GM20000 (cell line): ENCODE measurements at places on chromosomes 4 and X.

DNA sequence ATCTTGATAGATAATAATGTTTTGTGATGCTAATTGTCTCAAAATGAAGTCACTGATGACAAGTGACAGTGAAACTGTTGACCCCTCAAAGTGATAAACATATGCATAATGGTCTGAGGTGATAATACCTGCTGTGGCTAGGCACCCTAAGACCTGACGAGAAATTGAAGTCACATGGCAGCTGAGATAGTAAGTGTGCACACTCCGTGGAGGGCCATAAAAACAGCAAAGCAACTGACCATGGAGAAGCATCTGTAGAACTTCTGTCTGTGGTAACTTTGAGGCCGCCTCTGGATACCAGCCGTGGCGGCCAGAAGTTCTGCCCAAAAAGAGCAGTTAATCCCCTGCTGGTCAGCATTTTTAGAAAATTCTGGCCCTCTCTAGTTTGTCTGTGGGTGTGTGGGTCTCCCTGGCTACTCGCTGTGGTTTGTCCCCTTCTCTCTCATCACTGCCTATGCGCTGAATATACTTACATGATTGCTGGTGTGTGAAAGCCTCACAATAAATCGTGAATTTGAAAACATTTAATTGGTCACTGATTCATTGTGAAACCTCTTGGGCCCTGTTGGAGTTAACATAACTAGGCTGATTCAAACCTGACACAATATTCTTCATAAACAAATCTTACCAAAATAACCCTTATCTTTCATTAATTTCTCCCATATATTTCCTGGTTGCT is 50.6 kb downstream of the CCDC149 start:
- no peak for DNase-seq

- DNase-seq: no peak
Measured at GRCh38 chr4:112410364-112410763, 105.6 kb downstream of the NEUROG2 start.

GRCh38 chrX:109813236-109813635 is 80.2 kb upstream of the ACSL4 start:
- DNase-seq: no peak

DNA sequence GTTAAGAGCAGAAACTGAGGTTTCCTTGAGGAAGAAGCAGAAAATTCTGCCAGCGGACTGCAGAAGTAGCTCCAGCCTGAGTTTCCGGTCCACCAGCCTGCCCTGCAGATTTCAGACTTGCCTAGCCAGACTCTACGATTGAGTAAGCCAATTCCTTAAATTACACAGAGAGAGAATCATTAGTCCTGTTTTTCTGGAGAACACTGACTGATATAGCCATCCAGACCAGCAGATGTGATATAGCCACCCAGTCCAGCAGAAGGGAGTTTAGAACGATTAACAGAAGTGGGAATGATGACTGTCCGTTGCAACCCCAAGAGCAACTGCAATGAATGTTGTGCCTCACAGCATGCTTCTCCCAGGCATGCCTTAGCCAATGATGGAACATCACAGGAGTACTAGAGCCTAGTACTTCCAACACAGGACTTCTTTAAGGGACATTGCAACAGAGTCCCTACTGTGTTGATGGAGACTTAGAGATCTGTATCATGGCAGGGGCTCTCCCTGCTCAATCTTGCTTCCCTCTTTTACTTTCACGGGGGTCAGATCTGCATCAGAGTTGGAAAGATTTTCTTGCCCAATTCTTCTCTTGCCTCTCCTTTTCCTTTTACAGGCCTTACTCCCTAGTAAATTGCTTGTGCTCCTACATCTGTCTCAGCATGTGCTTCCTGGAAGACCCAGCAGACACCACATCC is 264.6 kb upstream of the CLNK start:
- no peak for DNase-seq

- DNase-seq: peak; percentile 37
Measured at GRCh38 chr4:93828995-93829819, 654 bp downstream of the ATOH1 start.

- no peak for DNase-seq
Measured at GRCh38 chrX:16014171-16014570, 109.2 kb upstream of the GRPR start.
